NCI-H2081 treated with DMSO at 0.1 percent for 48 hours (cell line): ENCODE measurements at places on chromosomes 4 and X.

DNA sequence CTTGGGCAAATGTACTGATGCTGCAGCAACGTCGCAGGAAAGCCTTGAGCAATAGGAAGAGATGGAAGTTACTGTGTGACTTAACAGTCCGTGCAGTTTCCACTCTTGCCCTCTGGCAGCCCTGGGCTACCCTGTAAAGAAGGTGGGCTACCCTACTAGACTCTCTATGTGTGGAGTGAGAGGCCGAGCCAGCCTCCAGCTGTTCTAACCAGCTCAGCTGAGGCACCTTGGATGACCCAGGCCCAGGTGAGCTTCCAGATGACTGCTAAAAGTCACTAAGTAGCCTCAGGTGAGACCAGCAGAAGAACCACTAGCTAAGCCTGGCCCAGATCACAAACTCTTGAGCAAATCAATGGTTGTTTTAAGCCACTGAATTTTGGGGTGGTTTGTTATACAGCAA is 34.9 kb upstream of the PPP2R2C start:
- DNase-seq, result no peak

GRCh38 chrX:145865082-145865481 is 47.5 kb downstream of the SLITRK2 start:
- no peak for DNase-seq

- no peak for DNase-seq
These were observed 28.3 kb downstream of the FGFRL1 start for GRCh38 chr4:1039493-1040343.

DNA sequence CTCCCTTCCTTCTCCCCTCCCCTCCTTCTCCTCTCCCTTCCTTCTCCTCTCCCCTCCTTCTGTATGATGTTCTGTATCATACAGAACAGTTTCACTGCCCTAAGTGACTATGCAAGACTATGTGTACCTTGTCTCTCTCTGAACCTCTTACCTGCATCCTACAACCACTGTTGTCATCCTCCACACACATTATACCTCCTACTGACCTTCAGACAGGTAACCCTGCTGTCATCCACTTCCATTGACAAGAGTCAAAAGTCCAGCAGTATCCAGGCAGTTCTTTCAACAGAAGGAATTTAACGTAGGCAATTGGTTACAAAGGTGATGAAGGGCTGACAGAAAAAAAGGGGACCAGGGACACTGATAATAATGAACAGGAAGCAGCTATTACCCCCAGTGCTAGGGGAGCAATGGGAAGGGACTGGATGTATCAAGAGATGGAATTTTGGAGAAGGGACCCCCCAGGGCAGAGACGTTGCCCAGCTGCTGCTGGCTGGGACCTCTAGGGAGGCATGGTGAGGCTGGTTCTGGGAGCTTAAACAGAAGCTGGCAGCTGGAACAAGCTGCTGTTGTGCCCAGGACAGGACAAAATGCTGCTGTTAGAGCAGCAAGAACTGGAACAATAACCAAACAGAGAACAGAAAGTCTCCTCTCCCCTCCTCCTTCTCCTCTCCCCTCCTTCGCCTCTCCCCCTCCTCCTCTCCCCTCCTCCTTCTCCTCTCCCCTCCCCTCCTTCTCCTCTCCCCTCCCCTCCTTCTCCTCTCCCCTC is 84.7 kb downstream of the DCTD start:
- DNase-seq, result no peak

DNA sequence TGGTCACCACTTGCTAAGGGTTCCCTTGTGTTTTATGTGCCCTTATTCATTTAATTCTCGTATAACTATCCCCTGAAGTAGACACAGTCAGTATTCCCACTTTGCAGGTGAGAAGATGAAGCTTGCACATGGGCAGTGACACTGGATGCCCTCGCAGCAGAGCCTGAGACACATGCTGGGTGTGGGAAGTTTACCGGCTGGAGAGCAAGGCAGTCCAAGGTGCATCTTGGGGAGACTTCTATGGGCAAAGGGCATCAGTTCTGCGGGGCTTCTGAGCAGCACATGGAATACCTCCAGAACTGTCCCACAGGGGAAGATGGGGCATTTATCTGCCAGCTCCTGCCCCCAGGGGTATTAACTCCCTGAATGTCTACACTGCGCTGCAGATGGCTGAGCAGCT is 92.2 kb downstream of the SLC2A9 start:
- no peak for DNase-seq

- DNase-seq, result no peak
These were observed 56.9 kb downstream of the ACOX3 start for GRCh38 chr4:8383451-8384160.

- no peak for DNase-seq
These were observed 58.9 kb upstream of the NXF3 start for GRCh38 chrX:103151799-103152198.

- DNase-seq, result no peak
These were observed 33.8 kb downstream of the PRKX start for GRCh38 chrX:3679669-3680068.

DNA sequence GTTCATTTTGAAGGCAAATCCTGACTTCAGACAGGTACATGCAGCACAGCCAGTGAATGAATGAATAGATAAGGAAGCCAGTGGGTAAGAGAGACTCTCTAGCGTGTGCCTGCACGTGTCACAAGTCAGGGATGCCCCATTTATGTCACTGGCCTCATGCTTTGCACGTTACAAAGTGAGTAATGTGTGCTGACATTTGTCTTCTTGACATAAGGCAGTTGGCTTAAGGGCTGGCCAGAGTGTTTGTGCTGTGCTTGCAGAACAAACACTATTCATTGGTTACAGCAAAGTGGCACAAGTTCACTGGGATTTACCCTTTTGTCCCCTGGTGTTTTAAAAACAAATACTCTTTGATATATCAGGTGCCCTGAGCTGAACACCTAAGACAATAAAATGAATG is 55.9 kb downstream of the CRMP1 start:
- no peak for DNase-seq

GRCh38 chr4:3484057-3484973 is 21.2 kb downstream of the DOK7 start:
- no peak for DNase-seq

DNA sequence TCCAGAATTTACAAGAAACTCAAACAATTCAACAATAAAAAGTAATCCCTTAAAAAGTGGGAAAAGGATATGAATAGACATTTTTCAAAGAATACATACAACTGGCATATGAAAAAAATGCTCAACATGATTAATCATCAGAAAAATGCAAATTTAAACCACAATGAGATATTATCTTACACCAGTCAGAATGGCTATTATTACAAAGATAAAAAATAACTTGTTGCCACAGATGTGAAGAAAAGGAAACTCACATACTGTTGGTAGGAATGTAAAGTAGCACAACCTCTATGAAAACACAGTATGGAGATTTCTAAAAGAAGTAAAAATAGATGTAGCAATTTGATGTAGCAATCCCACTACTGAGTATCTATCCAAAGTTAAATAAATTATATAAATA is 65.1 kb upstream of the DIAPH2 start:
- DNase-seq, result no peak

GRCh38 chr4:143736861-143737260 is 36.4 kb upstream of the FREM3 start:
- DNase-seq, result no peak

GRCh38 chrX:36388901-36389300 is 469.4 kb downstream of the CFAP47 start:
- no peak for DNase-seq

DNA sequence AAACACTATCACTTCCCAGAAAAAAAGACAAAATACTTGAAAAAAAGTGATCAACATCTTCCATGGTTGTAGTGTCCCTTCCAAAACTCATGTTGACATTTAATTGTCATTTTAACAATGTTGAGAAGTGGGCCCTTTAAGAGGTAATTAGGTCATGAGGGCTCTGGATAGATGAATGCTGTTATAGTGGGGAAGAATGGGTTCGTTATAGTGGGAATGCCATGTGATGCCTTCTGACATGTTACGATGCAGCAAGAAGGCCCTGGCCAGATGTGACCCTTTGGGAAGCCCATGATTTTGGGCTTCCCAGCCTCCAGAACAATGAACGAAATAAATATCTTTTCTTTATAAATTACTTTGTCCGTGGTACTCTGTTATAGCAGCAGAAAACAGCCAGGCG is 4.0 kb upstream of the SLC10A6 start:
- no peak for DNase-seq

- DNase-seq, result no peak
These were observed 1.6 kb downstream of the SLC49A3 start for GRCh38 chr4:687048-687970.

- DNase-seq, result no peak
These were observed 73.2 kb upstream of the NKX1-1 start for GRCh38 chr4:1479454-1479853.

DNA sequence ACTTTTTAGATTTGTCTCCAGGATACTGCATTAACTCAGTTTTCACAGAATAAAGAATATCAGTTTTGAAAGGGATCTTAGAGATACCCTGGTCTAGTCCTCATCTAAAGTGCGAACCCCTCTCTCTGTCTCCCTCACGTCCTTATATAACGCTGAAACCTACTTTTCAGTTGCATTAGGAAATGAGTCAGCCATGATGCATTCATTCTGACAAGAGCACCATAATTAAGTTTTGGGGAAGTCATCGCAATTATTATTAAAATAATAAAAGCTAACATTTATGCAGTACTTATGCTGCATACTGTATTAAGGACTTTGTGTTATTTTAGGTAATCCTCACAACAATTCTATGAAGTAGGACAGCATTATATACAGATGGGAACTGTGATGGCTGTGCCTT is 116.1 kb downstream of the REELD1 start:
- DNase-seq, result no peak

DNA sequence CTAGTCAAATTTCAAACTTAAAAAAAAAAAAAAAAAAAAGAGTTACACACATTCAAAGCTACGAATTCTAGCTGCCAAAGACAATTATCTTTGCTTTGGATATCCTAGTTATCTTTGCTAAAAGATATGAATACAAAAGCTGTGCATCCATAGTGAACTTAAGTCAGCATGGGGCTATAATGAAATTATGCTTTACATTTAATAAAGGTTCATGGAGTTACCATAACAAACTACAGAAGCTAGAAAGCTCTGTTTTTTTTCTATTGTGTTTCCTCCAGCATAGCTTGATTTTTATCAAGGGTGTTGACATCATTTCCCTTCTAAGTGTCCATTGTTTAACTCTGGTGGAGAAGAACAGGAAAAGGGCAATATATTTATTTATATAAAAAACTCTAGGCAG is 234.1 kb downstream of the ANKRD50 start:
- DNase-seq, result no peak

DNA sequence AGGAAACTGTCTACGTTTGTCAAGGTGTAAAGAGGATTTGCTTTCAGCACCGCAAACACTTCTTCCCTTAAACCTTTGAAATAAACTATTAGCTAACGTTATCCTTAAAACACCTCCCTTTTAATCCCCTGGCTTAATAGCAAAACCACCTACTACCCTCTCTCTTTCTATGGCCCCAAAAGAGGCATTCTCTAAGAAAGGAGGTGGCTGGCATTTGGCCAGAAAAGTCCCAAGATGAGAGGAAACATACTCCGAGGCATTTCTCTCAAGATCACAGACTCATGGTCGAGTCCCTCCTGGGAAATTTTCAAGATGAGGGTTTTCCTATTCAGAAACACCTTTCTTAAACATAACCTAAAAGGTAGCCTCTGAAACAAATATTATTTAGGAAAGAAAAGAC is 60.6 kb upstream of the VCX3B start:
- DNase-seq, result no peak

DNA sequence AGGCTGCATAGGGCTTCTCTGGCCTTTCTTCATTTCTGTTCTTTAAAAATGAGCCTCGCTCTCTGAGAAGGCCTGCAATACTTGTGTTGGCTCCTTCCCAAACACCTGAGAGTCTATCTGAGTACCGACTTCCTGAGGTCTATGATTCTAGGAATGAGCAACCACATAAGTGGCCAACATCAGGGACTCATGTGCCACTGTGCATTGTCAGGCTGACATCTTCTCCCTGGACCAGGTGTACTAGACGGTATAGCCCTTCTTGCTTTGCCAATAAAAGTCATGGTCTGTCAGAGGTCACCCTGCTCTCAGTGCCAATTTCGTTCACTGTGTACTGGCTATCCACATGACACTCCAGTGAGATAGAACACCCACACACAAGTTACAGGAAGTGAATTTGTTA is 67.4 kb upstream of the EPHA5 start:
- no peak for DNase-seq

DNA sequence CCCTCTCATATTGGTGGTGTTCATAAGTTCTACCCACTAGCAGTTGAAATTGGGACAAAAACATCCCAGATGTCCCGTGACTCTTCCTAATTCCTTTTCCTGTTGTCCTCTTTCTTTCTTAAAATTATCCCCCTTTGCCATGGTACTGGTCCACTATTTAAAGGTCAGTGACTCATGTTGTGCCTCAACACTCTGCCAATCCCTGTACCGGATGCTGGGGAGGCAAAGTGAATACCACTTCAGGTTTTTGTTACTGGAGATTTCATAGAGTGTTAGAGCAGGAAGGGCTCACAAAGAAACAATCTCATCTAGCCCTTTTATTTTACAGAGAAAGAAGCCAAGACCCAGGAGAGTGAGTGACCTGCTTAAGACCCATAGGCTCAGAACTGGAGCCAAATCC is 24.6 kb downstream of the SEPTIN11 start:
- no peak for DNase-seq

GRCh38 chrX:128728943-128729342 is 676.7 kb upstream of the ACTRT1 start:
- DNase-seq, result peak; percentile 9

DNA sequence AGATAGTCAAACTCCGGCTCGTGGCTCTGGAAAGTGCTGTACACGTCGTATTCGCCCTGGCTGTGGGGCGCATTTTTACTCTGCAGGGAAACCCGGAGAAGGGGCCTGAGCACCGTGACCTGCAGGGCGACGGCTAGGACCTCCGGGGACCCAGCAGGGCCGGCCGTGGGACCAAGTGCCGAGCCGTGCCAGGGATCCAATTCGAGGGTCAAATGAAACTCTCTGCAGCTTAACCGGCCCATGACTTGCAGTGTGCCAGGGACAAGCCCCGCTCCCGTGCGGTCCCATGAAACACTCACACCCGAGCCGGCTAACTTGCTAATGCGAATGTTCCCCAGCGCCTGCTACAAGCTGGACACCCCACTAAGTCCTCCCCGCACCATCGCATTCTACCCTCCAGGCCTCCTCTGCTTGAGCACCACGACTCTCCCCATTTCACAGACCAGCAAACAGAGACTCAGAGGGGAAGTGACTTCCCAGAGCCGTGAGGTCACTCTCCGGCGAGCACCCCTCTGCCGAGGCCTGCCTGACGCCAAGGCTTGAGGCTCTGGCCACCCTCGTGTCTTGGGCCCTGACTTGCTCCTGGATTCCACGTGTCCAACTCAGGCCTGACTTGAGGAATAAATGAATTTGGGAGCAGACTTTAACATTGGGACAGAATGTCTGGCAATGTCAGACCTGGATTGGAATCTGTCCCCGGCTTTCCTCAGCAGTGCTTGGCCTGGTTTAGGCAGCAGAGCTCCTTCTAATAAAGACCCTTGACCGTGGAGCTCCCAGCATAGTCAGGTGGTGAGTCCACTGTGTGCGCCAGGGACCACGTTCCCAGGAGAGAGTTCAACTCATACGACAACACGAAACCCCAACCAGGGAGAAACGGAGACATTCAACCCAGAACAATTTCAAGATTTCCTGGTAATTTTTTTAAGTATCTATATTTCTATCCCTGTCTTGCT is 93.6 kb downstream of the PPP2R2C start:
- no peak for DNase-seq
